Left cardiac atrium (tissue), 4 donors: ENCODE measurements at places on chromosomes 5 and 9. TPM values are rescaled to one million over a fixed set of nuclear protein-coding genes. Genes with fewer than 3 reads are reported as not detected.

LMX1B gene
- total RNA-seq, result 0.81 TPM

GFI1B gene
- total RNA-seq, result not detected

ISL1 gene
- not detected for total RNA-seq

ANKRD33B gene
- total RNA-seq, result 4.8 TPM

CNTLN gene
- total RNA-seq, result 4.5 TPM

SLC25A2 gene
- total RNA-seq, result not detected

DNA sequence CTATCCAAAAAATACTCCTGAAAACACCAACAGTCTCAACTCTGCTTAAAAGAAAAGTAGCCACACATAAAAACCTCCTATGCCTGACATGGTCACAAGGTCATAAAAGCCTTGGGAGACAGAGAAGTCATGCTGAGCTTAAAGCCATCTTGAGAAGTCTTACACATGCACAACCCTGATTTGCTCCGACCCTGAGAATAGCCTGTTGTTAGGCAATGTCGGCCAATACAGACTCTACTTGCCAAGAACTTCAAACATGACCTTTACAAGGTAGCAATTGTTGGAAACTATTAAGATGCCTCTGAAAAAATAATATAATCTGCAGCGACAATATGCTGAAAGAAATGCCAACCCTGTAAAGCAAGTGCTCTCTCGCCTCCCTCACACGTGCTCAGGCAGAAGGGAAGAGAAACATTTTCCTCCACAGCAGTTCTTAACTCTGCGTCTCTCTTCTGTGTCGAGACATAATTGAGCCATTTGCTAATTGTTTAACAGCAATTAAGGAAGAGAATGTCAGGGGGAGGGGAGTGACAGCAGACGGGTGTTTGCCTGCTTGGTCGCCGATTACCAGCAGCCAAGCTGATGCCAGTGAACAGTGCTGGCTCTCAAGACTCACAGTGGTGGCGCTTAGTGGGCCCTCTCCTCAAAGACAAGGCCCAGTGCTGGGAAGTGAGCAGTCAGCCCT is 393.6 kb downstream of the SPOCK1 start:
- DNase-seq, result no peak

DNA sequence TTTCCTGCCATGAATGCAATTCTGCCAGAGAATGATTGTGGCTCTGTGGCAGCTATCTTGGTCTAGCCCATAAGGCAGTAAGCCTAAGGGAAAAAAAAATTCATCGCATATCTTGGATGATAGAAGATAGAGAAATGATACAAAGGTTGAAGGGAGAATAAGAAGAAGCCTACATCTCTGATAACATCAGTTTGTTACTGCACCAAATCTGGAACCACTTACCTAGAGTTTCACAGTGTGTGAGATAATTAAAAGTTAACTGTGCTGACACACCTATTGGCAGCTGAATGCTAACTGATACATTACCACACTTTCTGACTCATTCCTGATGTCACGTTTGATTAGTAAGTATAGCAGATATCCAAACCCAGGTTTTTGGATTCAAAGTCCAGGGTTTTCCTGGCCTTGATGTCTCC is 91.6 kb upstream of the TAF11L2 start:
- no peak for DNase-seq

DNA sequence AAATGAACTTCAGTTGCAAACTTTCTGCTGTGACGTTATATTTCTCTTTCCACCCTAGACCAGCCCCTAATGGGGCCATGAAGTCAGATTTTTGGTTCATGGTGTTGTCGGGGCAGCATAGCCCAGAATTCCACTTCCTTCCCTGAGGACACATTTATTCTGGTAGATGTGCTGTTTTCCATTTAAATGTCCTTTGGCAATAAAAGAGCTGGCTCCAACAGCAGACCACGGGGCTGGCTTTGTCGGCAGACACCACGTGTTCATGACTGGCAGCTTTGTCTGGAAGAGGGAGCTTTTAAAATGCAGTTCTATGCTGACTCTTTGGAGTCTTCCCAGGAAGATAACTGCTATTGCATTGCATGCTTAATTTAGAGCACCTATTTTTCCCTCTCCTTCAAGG is 17.6 kb upstream of the LCP2 start:
- peak; percentile 71 for DNase-seq

- DNase-seq, result no peak
These were observed 95.5 kb upstream of the PHYKPL start for GRCh38 chr5:178327931-178328711.

DNA sequence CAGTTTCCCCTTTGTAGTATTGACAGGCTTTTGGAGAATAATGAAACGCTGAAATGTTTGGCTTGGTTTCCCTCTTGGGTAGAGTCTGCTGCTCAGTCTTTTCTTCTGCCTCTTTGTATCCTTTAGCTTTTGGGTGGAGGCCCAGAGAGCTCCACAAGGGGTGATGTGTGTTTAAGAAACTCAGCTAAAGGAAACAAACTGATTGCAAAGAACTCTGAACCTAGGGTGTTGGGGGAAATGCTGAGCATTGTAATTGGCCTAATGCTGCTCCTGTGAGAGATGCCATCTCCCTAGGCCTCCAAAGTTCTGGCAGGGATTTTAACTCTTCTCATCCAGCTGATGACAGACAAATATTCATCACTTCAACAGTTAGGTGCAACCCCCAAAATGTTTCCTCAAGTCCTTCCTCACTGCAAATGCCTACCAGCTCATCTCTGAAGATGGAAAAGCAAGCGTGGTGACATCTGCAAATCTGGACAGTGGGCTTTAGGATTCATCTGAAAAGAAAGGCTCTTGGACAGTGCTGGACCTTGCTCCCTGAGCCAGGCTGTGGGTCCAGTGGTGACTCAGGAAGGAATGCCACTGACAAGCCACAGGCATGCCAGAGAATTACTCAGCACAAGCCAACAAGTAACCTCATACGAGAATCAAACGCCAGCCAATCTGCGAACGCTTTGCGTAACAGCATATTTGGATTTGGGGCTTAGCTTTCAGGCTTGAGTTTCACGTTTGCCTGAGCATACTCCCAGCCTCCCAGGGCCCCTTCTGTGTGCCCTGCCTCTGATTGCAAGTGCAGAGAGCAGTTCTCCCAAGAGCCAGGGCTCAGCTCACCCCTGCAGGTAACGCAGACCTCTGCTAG is 30.5 kb upstream of the ZSWIM6 start:
- DNase-seq, result peak; percentile 72

DNA sequence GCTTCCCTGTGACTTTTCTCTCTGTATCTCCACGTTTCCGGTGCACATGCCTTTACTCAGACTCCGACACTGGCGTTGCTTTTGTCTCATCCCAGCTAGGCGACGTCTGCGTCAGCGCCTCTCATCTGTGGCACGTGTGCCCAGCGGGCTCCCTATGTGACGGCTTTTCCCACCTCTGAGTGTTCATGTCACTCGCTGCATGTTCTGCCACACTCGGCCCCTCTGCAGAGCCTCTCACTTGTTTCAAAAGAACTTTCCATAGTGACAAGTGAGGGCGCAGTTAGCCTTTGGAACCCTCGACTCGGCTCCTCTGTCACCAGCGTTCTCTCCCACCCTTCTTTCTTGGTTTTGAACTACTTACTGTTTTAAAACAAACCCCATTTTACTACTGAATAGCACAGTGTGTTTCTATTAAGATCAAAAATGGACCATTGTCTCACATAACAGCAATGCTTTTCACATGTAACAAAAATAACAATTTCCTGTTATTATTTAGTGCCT is 113.4 kb upstream of the CACNA1B start:
- no peak for DNase-seq

GRCh38 chr5:133926489-133927299 is 41.7 kb downstream of the C5orf15 start:
- DNase-seq, result no peak

DNA sequence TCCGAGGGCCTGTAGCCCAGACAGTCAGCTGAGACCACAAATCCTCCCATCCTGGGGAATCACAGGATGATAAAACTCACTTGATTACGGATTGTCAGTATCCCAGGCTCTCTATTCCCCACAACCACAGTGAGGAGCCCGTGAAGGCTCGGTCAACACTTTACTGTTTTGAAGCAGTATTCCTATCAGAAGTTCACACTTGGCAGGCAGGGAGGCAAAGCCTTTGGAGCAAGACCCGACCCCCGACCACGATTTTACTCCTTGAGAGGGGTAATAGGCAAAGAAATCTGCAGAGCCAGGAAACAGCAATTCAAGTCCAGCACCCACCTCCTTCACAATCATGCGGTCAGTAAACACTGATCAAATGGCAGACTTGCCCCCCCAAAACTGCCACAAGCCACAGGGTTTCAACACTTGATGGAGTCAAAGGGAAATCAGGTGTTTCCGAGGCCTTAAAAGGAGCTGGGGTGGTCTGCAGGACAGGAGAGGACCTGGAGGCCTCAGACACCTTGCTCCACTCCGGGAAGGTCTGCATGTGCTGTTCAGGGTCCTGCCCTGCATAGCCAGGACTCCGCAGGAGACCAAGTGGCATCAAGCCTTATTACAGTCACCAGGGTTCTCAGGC is 25.2 kb downstream of the BICD2 start:
- no peak for DNase-seq

DNA sequence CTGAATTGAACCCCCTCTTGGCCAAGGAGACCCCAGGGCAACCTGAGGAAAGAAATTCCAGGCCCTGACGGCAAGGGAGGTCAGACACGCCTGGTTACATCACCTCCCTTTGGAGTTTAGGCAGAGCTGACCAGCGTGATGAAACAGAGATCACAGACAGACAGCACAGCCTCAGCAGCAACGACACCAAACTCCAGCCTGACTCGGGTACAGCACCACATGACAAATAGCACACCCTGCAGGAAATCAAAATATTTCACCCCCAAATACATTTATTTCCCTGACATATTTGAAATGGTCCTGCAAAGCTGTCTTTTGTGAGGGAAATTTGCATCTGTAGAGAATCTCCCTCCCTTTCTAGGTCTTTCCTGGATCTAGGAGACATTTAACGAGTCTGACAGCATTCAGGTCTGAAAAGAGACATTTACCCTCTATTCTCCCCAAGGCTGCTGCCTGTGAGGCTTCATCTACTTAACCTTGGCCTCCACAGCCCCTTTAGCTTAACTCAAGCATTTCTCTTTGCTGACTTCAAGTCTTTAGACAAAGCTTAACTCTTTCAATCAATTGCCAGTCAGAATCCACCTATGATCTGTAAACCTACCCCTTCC is 2.6 kb downstream of the QSOX2 start:
- no peak for DNase-seq

- no peak for DNase-seq
These were observed 103.8 kb upstream of the MIER3 start for GRCh38 chr5:57055731-57056130.

DNA sequence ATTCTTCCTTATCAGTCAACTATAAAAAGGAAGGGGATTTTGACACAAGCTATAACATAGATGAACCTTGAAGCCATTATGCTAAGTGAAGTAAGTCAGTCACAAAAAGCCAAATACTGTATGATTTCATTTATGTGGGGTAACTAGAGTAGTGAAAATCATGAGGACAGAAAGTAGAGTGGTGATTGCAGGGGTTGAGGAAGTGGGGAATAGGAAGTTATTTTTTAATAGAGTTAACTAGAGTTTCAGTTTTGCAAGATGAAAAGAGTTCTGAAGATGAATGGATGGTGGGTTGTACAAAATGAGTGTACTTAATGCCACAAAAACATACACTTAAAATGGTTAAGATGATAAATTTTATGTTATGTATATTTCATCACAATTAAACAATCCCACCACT is 65.4 kb upstream of the FAM174A start:
- DNase-seq, result no peak

- DNase-seq, result no peak
These were observed 348.2 kb downstream of the ZSWIM6 start for GRCh38 chr5:61680247-61680646.

DNA sequence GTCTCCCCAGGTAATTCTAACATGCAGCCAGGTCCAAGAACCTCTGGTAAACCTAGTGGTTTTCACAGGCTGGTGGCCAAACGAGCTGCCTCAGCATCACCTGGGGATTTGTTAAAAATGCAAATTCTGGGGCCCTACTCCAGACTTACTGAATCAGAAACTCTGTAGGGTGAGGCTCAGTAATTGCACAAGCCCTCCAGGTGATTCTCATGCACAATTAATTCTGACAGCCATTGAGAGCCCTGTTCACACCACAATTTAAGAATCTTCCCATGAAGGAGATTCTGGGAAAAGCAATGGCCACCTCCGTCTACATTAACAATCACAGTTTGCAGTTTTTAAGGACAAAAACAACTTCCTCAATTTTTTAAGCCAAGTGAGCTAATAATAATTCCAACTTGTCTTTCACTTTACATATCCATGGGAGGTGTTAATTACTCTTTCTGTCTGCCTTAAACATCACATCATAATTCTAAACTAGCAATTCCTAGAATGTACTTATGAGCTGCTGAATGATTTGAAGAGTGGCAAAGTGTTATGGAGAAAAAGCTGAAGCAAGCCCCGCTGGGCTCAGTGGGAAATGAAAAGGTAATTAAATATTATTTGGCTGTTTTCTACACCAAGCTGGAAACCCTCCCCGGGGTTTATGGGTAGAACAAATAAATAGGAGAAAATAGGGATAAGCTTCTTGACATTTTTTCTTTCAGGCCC is 70.0 kb downstream of the GLDC start:
- no peak for DNase-seq

DNA sequence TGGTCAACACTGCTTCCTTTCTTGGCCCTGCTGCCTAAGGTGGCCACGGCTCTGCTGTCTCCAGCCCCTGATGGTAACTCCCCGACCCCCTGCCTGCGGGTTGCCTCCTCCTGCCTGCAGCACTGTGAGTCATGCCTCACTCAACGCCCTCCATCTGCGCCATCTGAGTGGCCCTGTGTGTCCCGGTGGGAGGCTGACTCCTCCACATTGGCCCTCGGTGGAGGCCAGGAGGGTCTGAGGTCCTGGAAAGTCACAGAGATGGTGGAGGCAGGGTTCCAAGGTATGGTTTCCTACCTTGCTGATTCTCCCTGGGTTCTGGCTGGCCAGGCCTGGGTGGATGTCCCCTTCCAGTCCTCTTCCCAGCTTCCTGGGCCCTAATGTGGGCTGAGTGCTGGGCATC is 64.5 kb upstream of the ADAMTS2 start:
- DNase-seq, result no peak

DNA sequence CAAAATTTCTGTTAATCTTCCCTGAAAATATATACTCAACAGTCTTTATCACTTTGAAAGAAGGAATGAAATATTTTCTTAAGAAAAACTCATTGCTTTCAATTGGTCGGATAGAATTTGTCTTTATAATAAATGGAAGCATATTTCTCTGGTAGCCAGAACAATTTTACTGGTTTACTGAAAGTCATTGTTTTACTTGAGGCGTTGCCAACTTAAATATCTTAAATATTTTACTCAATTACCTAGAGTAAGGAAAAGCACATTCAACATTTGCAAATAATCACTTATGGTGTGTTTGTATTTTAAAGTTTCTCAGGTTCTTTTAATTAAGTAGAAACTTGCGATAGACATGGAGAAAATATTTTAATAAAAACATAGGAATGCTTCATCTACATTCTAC is 1181.7 kb downstream of the EFNA5 start:
- no peak for DNase-seq
